Fibroblast of the conjunctiva (primary cell): ENCODE measurements at places on chromosomes 11 and 22.

- DNase-seq: no peak
Measured at GRCh38 chr22:43110444-43110926, at the start of gene BIK. Gene BIK, plus strand, starts transcription at chr22:43110750. Its CDS starts 13,273 bp downstream, at chr22:43124023.

DNA sequence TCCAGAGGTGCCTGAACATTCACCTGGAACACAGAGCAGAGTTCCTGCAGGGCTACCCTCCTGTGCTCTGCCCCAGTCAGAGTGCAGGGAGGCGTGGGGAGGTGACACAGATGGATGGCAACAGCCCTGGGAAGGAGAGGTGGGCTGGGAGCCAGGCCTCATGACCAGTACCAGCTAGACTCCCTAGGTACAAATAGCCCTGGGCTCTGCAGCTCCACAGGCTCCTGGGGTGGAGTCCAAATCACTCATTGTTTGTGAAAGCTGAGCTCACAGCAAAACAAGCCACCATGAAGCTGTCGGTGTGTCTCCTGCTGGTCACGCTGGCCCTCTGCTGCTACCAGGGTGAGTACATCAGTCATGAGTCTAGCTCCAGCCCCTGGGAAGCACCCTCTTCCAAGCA, at the start of gene SCGB1D2:
Gene SCGB1D2 (plus strand): TSS at position 219 of the 400 bp plus-strand sequence. CDS start 69 bp downstream, at position 288.
- no peak for DNase-seq

GRCh38 chr11:8267831-8268529, 4.3 kb upstream of the LMO1 start:
- DNase-seq: no peak

GRCh38 chr11:46630237-46630636, 12.9 kb downstream of the ATG13 start:
- no peak for DNase-seq

- no peak for DNase-seq
Measured at GRCh38 chr11:30868626-30869081, 282.5 kb upstream of the MPPED2 start.

- DNase-seq: no peak
Measured at GRCh38 chr11:65416341-65416824, 6.2 kb upstream of the NEAT1 start.

DNA sequence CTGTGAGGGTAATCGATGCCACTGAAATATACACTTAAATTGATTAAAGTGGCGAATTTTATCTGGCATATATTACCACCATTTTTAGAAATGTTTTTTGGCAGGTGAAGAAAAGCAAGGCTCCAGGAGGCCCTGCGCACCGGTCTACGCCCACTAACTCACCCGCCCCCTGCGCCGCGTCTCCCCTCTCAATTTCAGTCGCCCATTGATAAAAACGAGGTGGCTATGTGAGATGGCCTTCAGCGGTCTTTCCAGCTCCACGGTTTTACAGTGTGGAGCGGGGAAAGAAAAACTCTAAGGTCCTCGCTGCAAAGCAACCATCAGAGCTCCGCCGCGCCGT, 602 bp upstream of the AQP11 start:
- no peak for DNase-seq
